ENCODE measurements at places on chromosomes 4 and X. TPM values are rescaled to one million over a fixed set of nuclear protein-coding genes. Genes with fewer than 3 reads are reported as not detected.

- no peak for DNase-seq
Observed at GRCh38 chr4:140736669-140737343, 19.4 kb downstream of the TBC1D9 start.

DNA sequence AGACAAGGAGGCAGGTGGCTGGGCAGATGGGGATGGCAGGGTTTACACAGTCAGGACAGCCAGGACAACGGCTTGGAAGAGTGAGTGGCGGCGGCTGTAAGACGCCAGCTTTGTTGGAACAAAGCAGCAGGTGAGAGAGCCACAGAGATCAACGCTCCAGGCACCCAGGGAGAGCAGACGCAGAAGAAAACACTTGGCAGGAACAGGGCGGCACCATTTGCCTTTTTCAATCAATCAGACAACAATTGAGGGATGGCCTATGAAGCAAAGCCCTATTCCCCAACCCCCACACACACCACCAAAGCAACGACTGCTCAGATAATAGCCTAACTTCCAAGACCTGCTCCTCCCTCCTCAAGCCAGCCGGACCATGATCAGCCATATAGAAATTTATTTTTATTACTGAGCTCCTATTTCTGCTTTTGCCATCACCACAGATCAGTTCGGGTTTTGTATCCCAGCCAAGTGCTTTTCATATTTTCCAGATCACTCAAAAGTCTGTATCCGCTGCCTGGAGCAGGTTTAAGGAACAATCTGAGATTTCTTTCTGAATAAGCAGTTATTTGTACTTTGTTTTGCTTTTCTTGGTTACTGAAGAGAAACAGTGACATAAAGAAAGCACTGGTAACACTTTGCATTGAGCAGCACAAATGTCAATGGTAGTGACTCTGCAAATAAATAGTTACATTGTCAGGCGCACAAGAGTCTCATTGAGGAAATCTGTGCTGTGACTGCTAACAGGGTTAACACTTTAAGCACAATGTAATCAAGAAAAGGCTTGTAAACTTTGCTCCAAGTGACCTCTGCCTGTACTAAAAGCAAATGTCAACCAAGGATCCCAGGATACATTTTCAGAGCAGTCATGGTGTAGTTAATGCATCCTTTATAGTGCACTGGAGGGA lies 81.8 kb upstream of the RBPJ start:
- peak; percentile 56 for DNase-seq

DNA sequence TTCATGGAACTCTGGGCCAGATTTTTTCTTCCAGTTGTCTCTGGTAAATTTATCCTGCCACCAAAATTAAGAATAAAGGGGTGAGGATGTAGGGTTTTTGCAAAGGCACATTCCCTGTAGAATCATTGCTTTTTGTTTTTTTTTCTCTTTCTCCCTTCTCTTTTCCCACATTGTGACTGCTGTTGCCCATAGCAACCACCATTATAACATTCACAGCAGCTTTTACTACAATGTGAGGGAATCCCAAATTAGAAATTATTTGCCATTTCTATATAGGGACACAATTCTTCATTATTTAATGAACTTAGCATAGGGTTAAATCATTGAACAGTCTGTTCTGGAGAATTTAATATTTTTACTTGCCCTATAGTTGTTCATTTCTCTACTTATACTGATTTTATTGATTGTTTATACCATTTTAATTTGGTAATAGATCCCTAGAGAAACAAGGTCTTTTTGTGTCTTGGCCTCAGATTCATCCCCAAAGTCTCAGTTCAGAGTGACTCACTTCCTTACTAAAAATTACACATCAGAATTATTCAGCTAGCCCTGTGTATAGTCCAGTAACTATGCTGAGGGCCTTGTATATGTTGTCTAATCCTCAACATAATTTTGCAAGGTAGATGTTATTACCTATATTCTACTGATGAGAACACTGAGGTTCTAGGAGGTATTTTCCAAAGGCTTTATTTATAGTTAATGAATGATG lies 80.8 kb upstream of the ANK2 start:
- DNase-seq, result no peak

GRCh38 chrX:22220941-22221340 lies 51.8 kb upstream of the CBLL2 start:
- DNase-seq, result peak; percentile 73

DNA sequence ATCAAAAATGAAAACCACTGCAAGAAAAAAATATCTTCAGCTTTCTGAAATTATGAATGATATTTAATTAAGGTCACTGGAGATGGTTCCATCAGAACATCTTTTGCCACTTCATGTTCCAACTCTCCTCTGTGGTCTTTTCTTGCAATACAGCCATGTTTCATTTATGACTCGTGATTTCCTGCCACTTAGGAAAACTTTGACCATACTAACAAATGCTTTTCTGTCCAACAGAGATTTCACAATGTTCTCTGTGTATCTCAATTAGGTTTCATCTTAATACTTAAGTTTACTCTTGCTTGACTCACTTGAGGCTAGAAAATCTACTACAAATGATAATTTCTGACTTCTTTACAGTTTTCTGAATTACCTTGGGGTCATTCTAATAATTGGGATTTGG lies 330.9 kb downstream of the CXXC4 start:
- DNase-seq, result no peak

DNA sequence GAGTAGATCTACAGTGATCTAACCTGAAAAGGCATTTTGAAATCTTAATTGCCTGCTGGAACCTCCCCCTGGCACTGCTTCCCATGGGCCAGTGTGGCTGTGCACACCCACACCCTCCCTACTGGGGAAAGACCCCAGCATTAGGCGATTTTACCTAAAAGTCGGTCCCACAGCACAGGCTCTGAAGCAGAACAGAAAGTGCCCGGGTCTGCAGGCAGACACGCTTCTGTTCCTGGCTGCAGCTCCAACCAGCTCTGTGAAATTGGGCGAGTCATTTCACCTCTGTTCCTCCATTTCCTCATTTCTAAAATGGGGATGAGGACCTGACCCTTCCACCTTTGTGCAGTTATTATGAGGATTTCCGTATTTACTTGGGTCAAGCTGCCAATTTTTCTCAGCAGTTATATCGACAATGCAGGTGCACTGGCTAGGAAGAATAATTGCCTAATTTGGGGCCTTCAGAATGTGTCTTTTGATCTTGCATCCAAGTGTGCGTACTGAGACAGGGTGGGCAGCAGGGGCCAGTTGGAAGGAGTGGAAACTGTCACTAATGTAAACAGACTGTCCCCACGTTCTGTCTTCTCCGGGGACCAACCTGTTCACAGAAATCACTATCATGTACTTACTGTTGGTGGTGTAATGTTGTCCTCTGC lies 7.1 kb downstream of the KLF3 start:
- no peak for DNase-seq

DNA sequence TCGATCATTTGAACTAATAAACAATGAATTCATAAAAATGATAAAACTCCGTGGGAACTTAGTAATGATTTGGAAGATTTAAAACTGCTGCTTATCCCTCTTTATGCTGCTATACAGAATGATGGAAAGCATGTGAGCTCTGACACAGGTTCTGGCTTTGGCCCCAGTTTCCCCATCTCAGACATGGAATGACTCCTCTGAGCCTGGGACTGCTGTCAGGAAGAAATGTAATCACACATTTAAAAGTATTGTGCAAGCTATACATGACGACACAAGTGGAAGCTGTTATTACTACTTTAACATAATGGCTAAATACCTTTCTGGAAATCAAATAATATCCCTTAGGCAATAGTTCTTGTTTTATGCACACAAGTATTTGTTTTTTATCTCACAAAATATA lies 161.7 kb downstream of the DCHS2 start:
- DNase-seq, result peak; percentile 18

DNA sequence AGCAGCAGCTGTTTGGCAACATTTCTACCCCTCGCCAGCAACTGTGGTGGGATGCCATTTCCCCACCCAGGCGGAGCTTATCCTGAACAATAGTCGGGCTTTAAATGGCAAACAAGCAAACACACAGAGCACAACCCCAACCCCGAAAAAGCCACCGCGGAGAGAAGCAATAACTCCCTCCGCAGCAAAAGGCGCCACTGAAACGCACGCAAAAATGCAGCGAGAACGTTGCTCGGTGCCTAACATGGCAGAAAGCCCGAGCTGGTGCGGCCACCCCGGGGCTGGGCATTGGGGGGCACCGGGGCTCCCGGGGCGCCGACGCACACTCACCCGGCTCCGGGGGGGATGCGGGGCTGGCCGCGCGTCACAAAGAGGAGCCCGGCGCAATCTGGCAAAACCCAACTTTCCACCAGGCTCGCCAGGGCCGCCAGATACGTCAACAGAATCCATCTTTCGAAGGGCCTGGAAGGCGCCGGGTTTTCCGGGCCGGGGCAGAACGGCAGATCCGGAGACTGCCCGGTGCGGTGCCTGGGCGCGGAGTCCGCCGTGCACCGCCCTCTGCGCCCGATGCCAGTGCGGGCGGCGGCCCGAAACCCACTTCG lies 818 bp downstream of the RAI2 start:
- DNase-seq, result no peak

- no peak for DNase-seq
Observed at GRCh38 chr4:5926598-5926997, 33.7 kb upstream of the CRMP1 start.

DNA sequence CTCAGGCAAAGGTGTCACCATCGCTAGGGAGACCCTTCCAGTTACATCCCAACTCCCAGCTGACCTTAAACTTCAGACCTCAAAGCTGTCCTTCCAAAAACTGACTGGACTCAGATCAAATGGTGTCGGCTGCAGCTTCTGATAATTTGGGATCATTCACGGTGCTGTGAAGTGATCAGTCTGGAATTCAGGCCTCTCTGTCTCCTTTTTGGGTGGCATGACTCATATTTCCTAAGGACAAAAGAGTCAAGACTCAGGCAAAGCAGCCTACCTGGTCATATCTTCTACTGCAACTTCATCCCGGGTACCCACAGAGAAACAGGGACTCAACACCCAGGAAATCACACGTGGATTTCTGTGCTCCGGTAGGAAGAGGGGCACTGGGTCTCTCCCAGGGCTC lies 87.6 kb downstream of the SORCS2 start:
- no peak for DNase-seq

GRCh38 chr4:110250023-110250387 lies 51.6 kb upstream of the ELOVL6 start:
- no peak for DNase-seq

GRCh38 chrX:15177316-15177715 lies 92.6 kb downstream of the ASB9 start:
- DNase-seq, result no peak

GRCh38 chrX:52346174-52347165 lies 22.4 kb upstream of the XAGE2 start:
- peak; percentile 35 for DNase-seq

- no peak for DNase-seq
Observed at GRCh38 chrX:94908171-94908570, 1234.2 kb downstream of the FAM133A start.

GRCh38 chr4:165449333-165449732 lies 70.5 kb downstream of the CPE start:
- no peak for DNase-seq

GRCh38 chr4:165927815-165928214 lies 54.8 kb downstream of the TLL1 start:
- no peak for DNase-seq

GRCh38 chr4:72714482-72715279 lies 145.7 kb upstream of the ADAMTS3 start:
- no peak for DNase-seq

DNA sequence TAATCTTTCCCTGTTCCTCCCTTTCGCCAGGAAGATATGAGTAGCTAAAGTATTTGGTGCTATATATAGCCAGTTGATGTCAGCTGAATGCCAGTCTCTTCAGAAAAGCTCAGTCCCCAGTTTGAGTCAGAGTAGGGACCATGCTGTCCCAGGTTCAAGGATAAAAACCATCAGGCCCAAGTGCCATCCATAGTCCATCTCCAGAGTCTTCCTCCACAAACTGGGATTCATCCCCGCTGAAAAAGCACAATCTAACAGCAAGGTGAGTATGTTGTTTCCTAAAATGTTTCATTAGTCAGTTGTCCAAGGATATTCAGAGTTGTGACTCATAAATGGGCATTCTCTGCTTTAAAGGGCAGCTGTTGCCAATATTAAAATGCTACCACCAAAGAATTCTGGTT lies at the start of gene MYOZ2:
MYOZ2 (plus strand) TSS at position 112 of the 401 bp plus-strand sequence. CDS start 694 bp downstream, outside the sequence.
- no peak for DNase-seq

- no peak for DNase-seq
Observed at GRCh38 chrX:455673-456072, 69.0 kb upstream of the PPP2R3B start.

- no peak for DNase-seq
Observed at GRCh38 chr4:136946307-136946907, 585.9 kb downstream of the PCDH18 start.

DNA sequence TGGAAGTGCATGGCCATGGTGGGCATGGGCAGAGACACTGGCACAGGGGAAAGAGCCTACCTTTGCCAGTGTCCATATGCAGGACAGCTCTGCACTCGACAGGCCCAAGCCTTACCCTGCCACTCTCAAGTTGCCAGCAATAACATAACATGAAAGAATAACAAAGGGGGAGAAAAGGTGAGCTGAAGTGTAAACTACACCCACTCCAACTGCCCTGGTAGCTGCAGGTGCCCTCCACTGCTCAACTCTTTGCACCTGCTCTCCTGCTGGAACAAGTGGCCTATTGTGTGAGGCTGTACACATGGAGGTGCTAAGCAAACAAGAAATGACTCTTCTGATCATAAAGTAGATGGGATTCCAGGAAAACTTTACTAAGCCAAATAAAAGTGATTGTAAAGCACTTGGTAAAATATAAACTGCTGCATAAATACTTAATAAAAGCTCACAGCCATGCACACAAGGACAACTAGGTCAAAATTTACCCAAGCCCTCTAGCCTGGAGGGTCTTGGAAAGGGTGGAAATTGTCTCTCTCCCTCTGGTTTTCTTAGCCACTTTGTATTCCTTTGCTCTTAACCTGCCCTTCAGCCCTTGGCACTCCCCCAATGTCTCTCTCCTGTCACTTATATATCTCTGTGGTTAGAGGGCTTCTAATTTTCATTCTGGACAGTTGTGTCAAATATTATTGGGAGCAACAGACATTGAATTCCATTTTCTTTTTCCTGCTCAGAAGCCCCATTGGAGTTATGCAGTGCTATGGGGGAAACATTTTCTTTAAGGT lies 261.2 kb upstream of the GPC4 start:
- DNase-seq, result no peak

- no peak for DNase-seq
Observed at GRCh38 chrX:48715876-48716502, 19.5 kb downstream of the SUV39H1 start.

Gene DCX
- not detected for total RNA-seq

Gene RHOH
- not detected for total RNA-seq

Gene MAGEA12
- total RNA-seq, result not detected

Gene PDGFRA
- 133 TPM for total RNA-seq

Gene TMPRSS11F
- total RNA-seq, result not detected

Gene BRS3
- not detected for total RNA-seq

Gene C4orf50
- not detected for total RNA-seq

Gene ASIC5
- total RNA-seq, result not detected

Gene CEP135
- 1.2 TPM for total RNA-seq

Gene GLRA2
- not detected for total RNA-seq

Gene CT45A5
- not detected for total RNA-seq
